Thoracic aorta (tissue), 2 donors: ENCODE measurements at places on chromosomes 6 and 20.
A peak's percentile ranks its signal among the peaks of the same experiment; 100 is the strongest.

DNA sequence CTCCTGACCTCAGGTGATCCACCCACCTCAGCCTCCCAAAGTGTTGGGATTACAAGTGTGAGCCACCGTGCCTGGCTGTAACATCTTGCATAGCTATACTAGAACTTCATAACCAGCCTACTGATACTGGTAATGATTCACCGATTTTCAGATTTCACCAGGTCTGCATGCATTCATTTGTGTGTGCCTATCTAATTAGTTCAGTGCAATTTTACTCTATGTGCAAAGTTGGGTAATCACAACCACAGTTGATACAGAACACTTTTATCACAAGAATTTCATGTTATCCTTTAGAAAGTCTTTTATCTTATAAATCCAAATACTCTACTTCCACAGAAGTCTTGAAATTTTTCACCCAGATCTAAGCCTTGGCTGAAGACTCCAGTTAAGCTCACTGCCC is 22.2 kb downstream of the FASTKD5 start:
- H3K27ac ChIP-seq: no peak overlapping the region
- no peak for DNase-seq
- H3K4me3 ChIP-seq: no peak overlapping the region
- no peaks in the 10 kb centered on the region for H3K27me3 ChIP-seq
- H3K36me3 ChIP-seq: no peaks in the 10 kb centered on the region
- no peaks in the 10 kb centered on the region for H3K4me1 ChIP-seq

- DNase-seq: no peak
- no peaks in the 10 kb centered on the region for H3K36me3 ChIP-seq
- no peak overlapping the region for H3K27ac ChIP-seq
- H3K27me3 ChIP-seq: no peaks in the 10 kb centered on the region
- no peaks in the 10 kb centered on the region for H3K4me1 ChIP-seq
Observed at GRCh38 chr6:149111556-149112115, 205.9 kb upstream of the TAB2 start.

- H3K4me3 ChIP-seq: no peak overlapping the region
- no peak for DNase-seq
- no peak overlapping the region for H3K27ac ChIP-seq
- no peaks in the 10 kb centered on the region for H3K36me3 ChIP-seq
- peaks cover 1% of the 10 kb centered on the region for H3K4me1 ChIP-seq
Observed at GRCh38 chr6:80527552-80528052, 421.1 kb downstream of the BCKDHB start.

- no peak overlapping the region for H3K4me3 ChIP-seq
- peaks cover 62% of the 10 kb centered on the region for H3K36me3 ChIP-seq
- no peak overlapping the region for H3K27ac ChIP-seq
- no peaks in the 10 kb centered on the region for H3K27me3 ChIP-seq
- no peak for DNase-seq
Observed at GRCh38 chr6:169236988-169237387, 16.7 kb downstream of the THBS2 start.

- H3K4me3 ChIP-seq: no peak overlapping the region
- H3K4me1 ChIP-seq: no peaks in the 10 kb centered on the region
- DNase-seq: no peak
Observed at GRCh38 chr6:49541210-49541724, 9.2 kb upstream of the C6orf141 start.

GRCh38 chr6:108755257-108756240 is 92.7 kb upstream of the ARMC2 start:
- peak; percentile 25 for DNase-seq
- no peaks in the 10 kb centered on the region for H3K36me3 ChIP-seq
- no peaks in the 10 kb centered on the region for H3K27me3 ChIP-seq

DNA sequence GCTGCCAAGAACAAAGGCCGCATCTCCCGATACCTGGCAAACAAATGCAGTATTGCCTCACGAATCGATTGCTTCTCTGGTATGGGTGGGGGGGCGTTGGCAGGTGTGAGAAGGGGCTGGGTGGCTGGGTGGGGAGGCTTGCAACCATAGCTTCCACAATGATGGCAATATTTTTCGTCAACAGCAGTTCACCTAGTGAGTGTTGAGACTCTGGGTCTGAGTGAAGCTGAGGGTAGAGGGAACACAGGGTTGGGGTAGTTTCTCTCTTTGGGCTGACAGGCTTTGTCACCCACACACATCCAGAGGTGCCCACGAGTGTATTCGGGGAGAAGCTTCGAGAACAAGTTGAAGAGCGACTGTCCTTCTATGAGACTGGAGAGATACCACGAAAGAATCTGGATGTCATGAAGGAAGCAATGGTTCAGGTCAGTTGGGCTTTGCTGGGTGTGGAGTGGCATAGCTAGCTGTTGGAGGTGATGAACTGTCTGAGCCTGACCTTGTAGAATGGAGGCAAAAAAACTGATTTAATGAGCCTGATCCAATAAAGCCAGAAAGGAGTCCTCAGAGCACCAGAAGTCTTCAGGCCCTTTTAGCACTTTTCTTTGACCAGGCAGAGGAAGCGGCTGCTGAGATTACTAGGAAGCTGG is 4.2 kb downstream of the NOP56 start:
- peaks cover 57% of the 10 kb centered on the region for H3K36me3 ChIP-seq
- H3K4me3 ChIP-seq: no peak overlapping the region
- H3K27me3 ChIP-seq: no peaks in the 10 kb centered on the region
- DNase-seq: no peak
- peaks cover 4% of the 10 kb centered on the region for H3K4me1 ChIP-seq

- DNase-seq: no peak
- no peaks in the 10 kb centered on the region for H3K4me1 ChIP-seq
- peaks cover 19% of the 10 kb centered on the region for H3K36me3 ChIP-seq
- H3K27ac ChIP-seq: no peak overlapping the region
- H3K4me3 ChIP-seq: no peak overlapping the region
Observed at GRCh38 chr6:3267162-3267561, 8.4 kb downstream of the PSMG4 start.

DNA sequence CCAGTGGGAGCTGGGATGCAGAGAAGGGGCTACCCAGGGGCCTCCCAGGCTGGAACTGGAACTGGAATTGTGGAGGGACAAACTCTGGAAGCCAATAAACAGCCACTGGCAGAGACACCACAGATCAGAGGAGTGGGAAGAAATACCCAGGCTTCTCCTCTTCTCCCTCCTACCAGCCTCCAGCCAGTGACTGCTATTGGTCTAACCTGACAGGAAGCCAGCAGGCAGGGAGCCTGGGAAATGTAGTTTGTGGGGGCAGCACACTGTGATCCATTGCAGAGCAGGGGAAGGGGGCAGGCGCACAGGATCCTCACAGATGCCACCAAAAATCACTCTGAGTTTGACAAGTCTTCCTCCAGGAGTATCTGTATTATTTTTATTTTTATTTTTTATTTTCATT is 12.1 kb upstream of the MLN start:
- no peak overlapping the region for H3K4me3 ChIP-seq
- DNase-seq: no peak
- H3K36me3 ChIP-seq: no peaks in the 10 kb centered on the region
- H3K27ac ChIP-seq: no peak overlapping the region

- H3K27ac ChIP-seq: no peak overlapping the region
- peak; percentile 21 for DNase-seq
- H3K4me1 ChIP-seq: peaks cover 15% of the 10 kb centered on the region
- no peak overlapping the region for H3K4me3 ChIP-seq
Observed at GRCh38 chr20:34579191-34579978, 20.9 kb downstream of the MAP1LC3A start.

- no peak overlapping the region for H3K4me3 ChIP-seq
- H3K4me1 ChIP-seq: no peaks in the 10 kb centered on the region
- no peak overlapping the region for H3K27ac ChIP-seq
- no peaks in the 10 kb centered on the region for H3K36me3 ChIP-seq
Observed at GRCh38 chr20:45064812-45065211, 36.1 kb downstream of the KCNS1 start.

DNA sequence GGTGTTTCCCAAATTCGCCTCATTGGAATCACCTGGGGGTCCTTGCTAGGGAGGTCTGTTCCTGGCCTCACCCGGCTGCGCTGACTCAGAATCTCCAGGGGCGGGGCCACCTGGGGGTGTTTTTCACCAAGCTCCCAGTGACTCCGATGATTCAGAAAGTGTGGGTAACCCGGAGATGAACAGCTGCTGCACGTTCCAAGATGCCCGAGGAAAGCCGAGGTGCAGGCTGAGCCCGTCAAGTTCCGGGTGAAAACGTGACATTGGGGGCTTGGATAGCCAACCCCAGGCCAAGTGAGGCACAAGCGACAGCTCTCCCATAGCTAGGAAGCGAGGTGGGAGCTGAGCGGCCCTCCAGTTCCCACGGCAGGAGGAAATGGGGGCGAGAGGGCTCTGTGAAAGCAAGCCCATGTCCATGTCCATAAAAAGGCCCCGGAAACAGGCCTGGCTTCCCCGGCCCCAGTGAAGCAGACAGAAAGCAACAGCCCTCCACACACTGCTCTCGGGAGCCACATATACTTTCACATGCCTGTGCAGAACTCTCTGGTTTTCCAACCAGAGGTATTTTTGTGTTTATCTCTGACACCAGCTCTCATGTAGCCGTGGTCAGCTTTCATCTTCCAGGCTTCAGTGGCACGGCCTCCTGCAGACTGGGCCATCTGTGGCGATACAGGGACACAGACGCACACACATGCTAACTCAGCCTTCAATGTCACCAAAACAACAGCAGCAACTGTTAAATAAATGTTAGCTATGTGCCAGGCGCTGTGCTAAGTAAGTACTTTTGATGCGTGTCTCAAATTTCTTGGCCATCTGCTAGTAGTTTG is 90.7 kb upstream of the CCDC28A start:
- no peaks in the 10 kb centered on the region for H3K27me3 ChIP-seq
- no peak for DNase-seq
- no peak overlapping the region for H3K27ac ChIP-seq
- H3K4me3 ChIP-seq: no peak overlapping the region
- H3K4me1 ChIP-seq: no peaks in the 10 kb centered on the region

DNA sequence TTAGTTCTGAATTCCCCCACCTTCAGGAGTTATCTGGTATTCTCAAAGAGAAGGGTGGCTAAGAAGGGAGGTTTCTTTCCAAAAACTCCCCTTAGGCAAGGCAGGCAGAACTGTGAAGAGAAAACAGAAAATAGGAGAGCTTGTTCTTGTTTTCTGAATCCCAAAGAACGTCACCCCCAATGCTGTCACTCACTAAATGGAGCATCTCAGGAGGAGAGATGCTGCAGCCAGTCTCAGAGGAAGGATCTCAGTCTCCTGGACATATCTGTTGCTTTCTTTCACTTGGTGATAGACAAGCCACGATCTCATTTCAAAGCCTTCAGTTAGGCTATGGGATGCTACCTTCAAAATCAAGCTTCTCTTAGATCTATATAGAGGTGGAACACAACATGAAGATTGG is 16.1 kb upstream of the MYB start:
- no peaks in the 10 kb centered on the region for H3K27me3 ChIP-seq
- H3K4me3 ChIP-seq: no peak overlapping the region
- H3K27ac ChIP-seq: no peak overlapping the region
- H3K36me3 ChIP-seq: no peaks in the 10 kb centered on the region
- no peak for DNase-seq

GRCh38 chr20:45344168-45344860 is 3.9 kb downstream of the SDC4 start:
- peak overlapping the region; percentile 96 for H3K27ac ChIP-seq
- peak overlapping the region; percentile 85 for H3K4me3 ChIP-seq
- H3K4me1 ChIP-seq: peaks cover 87% of the 10 kb centered on the region
- no peaks in the 10 kb centered on the region for H3K27me3 ChIP-seq
- DNase-seq: peak; percentile 48

DNA sequence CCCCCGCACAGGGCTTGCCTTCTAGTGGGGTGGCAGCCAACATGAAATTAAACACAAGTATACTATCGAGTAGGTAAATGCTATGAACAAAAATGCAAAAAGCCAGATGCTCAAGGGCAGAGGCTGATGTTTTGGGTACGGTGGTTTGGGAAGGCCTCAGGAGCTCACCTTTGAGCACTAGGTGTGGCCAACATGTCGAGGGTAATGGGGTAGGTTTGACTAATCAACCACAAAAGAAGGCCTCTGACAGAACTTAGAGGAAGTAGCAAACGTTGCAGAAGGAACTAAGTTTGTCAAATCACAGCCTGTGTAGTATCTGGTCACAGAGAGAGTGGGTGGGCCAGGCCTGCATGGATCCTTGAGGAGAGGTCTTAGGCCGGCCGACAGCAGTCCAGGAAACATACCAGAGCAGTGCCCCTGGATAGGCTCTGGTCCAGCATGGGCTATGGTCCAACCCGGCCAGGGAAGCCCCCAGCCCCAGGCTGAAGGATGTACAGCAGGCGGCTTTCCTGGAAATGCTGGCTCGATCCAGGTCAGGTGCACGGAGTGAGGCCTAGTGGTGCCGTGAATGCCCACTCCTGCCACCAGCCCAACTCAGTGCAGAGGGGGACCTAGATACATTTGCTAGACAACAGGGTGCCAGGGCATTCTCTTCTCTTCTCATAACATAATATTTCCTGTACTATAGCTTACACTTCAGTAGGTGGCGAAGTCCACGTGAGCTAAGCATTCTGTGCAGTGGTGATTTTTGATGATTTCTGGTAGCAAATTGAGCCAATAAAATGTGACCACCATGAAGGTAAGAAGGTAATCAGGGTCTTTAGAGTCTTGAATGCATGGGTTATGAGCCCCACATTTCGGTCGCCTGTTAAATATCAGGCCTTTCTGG is 56.3 kb upstream of the CD93 start:
- H3K4me1 ChIP-seq: peaks cover 23% of the 10 kb centered on the region
- no peaks in the 10 kb centered on the region for H3K27me3 ChIP-seq
- no peak overlapping the region for H3K4me3 ChIP-seq
- H3K27ac ChIP-seq: peak overlapping the region; percentile 29
- H3K36me3 ChIP-seq: no peaks in the 10 kb centered on the region

DNA sequence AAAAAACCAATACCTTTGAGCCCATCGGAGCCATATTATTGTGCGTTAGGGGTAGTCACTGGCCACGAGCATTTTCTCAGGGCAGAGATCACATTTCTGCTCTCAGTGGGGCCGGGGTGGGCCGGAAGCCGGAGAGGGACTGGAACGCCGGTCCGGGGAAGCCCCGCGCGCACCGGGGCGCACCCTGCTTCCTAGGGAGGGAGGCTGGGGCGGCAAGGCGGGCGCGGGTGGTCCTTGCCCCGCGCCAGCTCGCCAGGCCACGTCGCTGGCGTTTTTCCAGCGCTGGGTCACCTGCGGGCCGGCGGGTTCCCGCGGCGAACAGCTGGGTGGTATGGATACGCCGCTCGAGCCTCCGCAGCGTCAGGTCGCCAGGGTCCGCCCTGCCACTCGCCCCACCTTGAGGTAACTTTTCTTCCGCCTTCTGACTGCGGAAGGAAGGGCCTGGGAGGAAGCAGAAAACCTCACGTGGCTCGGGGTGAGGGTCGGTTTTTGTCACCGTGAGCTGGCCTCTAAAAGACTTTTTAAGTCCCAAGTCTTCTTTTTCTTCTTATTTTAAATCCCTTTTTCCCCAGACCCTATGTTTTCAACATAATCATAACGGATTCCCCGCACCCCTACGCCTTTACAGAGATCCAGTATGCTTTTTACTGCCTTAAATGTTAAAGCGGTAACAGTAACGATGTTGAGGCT is 2.7 kb upstream of the EEF1A1 start:
- peak overlapping the region; percentile 80 for H3K4me3 ChIP-seq
- peaks cover 18% of the 10 kb centered on the region for H3K4me1 ChIP-seq
- no peaks in the 10 kb centered on the region for H3K27me3 ChIP-seq
- no peaks in the 10 kb centered on the region for H3K36me3 ChIP-seq

DNA sequence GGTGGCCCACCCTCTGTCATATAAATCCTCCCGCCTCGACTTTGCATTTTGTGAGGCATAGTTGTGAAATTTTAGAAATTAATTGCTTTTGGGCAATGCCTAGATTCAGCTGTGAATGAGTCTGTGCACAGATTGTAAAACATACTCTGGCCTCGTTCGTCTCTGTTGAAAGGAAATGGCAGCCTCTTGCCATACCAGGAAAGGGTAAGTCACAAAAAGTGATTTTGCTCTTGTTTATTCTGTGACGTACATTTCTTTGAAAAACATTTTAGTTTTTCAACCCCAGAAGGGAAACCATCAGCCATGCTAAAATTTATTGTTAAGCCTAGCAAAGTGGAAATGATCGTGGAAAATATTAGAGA is 15.3 kb upstream of the EXOC2 start:
- H3K36me3 ChIP-seq: no peaks in the 10 kb centered on the region
- no peak for DNase-seq
- H3K27me3 ChIP-seq: no peaks in the 10 kb centered on the region
- H3K27ac ChIP-seq: no peak overlapping the region
- H3K4me3 ChIP-seq: no peak overlapping the region
- H3K4me1 ChIP-seq: peaks cover 11% of the 10 kb centered on the region
